ENCODE measurements at places on chromosomes 5 and 9.

DNA sequence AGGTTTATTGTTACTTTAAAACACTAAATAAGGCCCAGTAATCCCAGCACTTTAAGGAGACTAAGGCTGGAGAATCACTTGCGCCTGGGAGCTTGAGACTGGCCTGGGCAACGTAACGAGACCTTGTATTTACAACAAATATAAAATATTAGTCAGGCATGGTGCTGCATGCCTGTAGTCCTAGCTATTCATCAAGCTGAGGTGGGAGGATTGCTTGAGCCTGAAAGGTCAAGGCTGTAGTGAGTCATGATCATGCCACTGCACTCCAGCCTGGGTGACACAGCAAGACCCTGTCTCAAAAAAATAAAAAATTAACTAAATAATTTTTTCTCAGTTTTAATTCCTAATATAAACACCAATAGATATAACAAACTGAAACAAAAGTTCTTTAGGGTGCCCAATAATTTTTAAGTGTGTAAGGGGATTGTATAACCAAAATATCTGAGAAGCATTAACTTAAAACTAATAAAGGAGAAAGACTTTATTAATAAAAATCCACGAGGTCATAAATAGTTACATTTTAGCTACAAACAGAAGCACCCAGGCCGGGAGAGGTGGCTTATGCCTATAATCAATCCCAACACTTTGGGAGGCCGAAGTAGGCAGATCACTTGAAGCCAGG, 32.7 kb downstream of the FAM13B start:
- DNase-seq = no peak

GRCh38 chr5:149754172-149754880, 24.2 kb downstream of the PPARGC1B start:
- no peak for DNase-seq

DNA sequence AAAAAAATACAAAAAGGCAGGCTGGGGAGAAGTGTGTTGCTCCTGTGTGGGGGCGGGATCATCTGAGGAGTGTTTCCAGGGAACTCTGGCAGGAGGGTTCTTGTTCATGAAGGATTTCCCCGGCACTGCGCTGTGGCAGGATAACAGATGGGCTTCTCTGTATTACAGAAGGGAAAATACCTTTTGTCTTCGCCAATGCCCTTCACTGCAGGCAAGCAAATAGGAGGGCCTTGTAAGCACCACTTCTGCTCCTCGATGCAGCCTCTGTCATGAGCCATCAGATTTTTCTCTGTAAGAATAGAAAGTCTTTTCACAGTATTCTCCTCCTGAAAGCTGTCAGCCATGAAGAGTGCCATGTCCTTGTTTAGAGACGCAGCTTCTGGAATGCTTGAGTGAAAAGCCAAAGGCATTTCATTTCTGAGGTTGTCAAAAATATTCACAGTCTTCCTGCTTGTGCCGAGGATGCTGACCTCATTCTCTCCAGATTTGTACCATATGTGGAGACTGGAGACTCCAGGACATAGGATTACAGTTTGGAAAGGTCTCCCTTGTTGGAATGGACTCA, 294.0 kb downstream of the YTHDC2 start:
- no peak for DNase-seq

DNA sequence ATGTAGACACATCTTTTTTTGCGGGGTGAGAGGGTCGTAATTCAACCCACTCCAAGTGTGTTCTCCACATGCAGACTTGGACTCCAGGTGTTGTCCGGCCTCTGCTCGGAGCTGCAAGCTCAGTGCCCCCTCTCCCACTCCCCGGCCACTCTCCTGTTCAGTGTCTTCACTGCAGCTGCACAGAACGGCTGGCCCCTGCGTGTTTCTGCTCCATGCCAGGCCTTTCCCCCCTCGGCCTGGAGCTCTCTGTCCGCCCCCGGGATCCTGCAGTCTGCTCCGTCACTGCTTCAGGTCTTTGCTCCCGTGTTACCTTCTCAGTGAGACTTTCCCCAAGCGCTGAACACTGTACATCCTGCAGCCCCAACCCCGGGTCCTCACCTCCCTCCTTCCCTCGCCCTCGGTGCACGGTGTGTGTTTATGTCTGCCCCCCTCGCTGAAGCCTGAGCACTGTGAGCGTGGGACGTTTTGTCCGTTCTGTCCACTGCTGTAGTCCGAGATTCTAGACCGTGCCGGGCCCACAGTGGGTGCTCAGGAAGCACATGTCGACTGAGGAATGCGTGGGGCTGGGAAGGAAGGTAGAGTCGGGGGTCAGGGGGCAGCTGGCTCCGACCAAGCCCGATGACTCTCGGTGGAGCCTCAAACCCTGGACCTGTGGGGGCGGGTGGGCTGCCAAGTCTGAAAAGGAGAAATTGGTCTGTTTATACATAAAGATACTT, 26.4 kb upstream of the GFPT2 start:
- no peak for DNase-seq

GRCh38 chr5:40606077-40606765, 73.5 kb upstream of the PTGER4 start:
- no peak for DNase-seq

DNA sequence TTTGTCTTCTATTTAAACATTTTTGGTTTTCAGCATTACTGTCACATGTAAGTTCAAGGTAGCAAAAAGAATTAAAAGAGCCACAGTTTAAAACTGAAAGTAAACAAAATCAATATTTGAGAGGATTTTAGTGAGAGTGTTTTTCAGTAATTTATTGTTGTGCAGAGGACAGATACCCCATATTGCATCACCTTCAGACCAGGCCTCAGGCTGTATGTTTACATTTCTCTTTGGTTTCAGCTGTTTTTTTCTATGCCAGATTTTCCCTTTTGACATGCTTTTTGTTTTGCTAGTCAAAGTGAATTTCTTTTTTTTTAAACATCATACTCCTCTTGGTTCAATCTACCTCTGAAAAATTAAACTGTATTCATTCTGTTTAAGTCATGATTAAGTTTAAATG, 47.2 kb downstream of the MAST4 start:
- no peak for DNase-seq

GRCh38 chr5:82717738-82718137, 359.5 kb downstream of the TMEM167A start:
- no peak for DNase-seq

DNA sequence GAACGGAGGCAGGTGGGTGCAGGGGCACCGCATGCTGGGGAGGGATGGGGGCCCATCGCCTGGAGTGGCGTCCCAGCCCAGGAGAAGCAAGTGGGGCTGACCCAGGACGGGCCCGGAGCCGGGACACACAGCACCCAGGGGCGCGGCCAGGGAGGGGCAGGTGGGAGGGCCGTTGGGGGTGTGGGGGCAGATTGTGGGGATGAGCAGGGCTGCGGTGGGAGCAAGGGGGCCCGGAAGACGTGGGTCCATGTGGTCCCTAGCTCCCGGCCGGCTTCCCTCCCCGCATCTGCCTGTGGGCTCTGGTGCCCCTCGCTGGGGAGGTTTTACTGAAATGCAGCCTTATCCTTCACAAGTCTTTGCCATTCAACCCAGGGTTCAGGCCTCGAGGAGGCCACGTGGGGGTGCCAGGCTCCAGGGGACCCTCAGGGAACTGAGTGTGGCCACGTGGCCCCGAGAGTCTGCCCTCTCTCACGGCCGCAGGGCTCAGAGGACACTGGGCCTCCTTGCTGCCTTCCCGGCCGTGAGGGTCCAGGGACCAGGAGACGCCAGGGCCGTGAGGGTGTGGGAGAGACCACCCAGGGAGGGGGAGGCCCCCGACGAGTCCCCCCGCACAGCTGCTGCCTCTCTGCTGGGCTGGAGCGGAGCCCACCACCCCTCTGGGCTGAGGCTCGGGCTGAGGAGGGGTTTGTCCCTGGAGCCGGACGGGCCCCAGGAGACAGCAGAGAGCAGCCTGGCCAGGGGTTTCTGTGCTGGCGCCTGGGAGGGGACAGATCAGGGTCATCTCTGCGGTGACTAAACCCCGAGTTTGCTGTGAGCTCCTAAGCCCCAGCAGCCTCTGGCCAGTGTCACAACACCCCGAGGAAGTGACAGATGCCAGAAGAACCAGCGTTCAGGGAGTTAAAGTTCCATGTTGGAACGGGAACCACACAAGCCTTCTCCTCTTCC, 35.2 kb downstream of the SLC9A3 start:
- DNase-seq = no peak

GRCh38 chr5:150035139-150035895, 34.8 kb downstream of the HMGXB3 start:
- DNase-seq = no peak

GRCh38 chr9:14278291-14278721, 35.6 kb downstream of the NFIB start:
- DNase-seq = no peak

GRCh38 chr5:34503379-34504253, 152.5 kb upstream of the RAI14 start:
- DNase-seq = no peak

DNA sequence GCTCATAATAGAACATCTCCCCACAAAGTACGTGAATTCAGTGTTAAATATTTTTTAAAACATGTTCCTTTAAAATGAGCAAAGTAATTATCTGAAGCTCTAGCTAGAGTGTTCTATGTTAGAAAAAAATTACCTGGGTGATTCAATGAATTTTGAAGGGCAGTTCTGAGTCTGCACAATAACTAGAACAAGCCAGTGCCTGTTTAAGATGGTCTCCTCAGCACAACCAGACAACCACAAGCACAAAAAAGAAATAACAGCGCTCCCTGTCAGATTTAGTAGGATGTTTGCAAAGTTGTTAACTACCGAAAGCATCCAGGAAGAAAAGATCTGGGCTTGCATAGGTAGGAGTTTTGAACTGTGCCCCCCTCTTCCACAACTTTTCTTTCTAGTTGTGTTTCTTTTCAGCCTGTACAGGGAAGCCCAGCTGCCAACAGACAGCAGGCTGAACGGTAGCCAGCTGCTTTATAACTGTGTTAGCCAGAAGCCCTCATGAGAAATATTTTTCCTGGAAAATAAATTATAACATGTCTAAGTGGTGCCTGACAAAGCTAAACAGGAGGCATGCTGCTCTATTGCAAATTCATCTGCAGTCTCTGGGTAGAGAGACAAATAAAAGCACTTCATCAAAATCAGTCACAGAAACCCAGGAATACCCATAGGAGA, 1026.9 kb downstream of the MAT2B start:
- peak; percentile 27 for DNase-seq

GRCh38 chr5:1503241-1504068, 20.3 kb downstream of the LPCAT1 start:
- no peak for DNase-seq

GRCh38 chr9:135667463-135668001, 4.4 kb downstream of the LCN9 start:
- peak; percentile 23 for DNase-seq

GRCh38 chr5:43833961-43834360, 231.0 kb downstream of the NNT start:
- no peak for DNase-seq

- DNase-seq = no peak
Observed at GRCh38 chr5:123438244-123438643, 15.0 kb upstream of the CEP120 start.

DNA sequence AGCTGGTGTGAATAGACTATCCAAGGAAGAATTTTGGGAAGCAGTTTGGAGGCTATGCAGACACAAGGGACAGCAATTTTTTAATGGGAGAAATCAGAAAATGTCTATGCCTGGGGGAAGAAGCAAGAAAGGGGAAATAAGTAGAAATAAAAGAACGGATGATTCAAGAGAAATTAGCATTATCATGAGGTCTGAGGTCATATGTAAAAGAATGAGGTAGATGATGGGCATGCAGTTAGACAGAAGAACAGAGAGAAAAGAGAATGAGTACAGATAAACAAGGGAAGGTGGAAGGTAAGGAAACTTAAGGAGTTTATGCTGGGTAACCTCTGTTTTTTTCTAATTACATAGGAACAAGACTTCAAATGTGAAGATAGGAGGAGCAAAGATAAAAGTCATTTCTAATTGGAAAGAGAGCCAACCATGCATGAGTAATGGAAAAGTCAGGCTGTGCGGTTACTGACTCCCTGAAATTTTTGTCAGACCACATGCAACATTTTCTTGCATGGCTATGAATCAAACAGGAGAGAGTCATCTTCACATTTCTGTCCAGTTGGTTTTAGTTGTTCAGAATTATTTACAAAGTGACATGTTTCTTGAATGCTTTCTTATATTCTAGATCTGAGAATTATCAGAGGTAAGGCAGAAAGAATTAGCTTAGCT, 101.0 kb upstream of the PIK3R1 start:
- no peak for DNase-seq

- DNase-seq = no peak
Observed at GRCh38 chr5:12392246-12392645, 488.0 kb upstream of the CTNND2 start.

DNA sequence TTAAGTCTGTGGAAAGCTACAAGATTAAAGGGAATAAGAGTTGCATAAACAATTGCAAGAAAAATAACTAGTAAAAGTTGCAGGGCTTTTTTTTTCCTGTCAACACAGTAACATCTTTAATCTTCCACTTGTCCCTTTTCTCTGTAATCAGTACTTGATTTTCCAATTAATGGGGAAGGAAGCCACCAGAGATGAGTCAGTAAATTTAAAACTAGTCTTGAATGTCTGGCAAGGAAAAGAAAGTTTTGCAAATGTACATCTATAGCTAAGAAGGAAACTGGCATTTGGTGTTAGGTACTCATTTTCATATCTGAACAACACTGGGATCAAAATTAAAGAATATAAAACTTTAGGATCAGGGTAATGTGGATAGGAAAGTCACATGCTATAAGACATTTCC, 17.1 kb downstream of the DAP start:
- DNase-seq = no peak

- no peak for DNase-seq
Observed at GRCh38 chr5:32387211-32387610, 57.3 kb downstream of the ZFR start.

DNA sequence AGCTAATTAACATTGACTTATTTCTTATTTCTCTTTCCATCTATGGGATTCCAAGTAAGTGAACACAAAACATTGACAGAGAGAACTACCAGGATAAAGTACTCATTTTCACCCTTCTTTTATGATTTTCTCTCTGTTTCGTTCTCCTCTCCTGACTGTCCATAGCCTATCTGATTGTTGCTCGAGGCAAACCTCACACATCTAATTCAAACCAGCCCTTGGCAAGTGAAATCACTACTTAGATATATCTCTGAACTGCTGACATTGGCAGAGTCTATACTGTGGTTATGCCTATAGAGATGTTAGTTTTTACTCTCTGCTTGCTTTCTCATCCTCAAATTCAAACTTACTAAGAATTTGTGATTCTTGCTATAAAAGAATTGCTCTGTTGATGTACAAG, 248.8 kb downstream of the ISL1 start:
- peak; percentile 42 for DNase-seq

- no peak for DNase-seq
Observed at GRCh38 chr9:92404042-92404836, at the start of gene OGN. TSS of gene OGN (minus strand) at chr9:92404578. CDS start at chr9:92403407, 1,171 bp downstream.

DNA sequence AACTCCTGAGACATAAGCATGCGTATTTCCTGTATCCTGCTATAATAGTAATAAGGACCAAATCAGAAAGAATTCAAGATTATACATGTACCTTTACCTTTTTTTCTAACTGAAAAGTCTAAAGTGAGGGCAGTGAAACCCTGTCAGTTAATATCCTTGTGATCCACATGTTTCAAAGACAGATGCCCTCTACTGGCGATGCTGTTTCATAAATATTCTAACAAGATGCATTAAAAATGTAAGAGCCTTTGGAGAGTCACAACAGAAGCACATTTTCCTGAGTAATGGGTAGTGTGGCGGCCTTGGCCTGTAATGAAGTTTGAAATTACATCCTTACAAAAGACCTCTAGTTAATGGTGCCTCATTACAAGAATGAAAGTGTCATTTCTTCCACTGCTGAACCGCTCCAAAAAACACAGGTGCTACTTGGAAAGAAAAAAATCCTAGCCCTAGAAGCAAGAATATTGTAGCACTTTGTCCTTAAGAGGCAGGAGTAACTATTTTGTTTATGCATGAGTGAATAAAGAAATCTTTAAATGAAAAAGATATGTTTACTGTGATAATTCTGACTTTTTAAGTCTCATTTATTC, 232.6 kb downstream of the EPB41L4A start:
- peak; percentile 44 for DNase-seq

- no peak for DNase-seq
Observed at GRCh38 chr5:140311011-140311467, 8.1 kb upstream of the PFDN1 start.
